Stromal cell of bone marrow (primary cell): ENCODE measurements at places on chromosomes 16 and 17.

DNA sequence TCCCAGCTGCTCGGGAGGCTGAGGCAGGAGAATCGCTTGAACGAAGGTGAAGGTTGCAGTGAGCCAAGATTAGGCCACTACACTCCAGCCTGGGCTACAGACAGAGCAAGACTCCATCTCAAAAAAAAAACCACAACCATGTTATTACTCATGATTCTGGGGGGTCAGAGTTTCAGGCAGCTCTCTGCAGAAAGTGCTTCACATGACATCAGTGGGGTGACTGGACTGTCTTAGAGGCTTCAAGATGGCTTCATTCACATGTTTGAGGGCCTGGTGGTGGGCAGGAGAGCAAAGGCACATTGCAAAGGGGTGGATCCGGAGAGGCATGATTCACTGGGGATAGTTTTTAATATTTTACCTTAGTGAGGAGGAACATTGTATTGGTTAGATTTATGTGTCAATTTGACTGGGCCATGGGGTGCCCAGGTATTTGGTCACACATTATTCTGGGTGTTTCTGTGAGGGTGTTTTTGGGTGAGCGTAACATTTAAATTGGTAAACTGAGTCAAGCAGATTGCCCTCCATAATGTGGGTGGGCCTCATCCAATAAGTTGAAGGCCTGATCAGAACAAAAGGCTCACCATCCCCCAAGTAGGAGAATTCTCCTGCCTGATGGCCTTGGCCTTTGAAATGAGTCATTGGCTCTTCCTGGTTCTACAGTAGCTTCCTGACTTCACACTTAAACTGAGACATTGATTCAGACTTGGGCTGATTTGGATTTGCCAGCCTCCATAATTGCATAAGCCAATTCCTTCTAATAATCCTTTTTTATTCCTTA lies 109.8 kb downstream of the GOSR1 start:
- peak; percentile 75 for DNase-seq

- DNase-seq: no peak
Measured at GRCh38 chr16:56743840-56744239, 13.9 kb downstream of the NUP93 start.

DNA sequence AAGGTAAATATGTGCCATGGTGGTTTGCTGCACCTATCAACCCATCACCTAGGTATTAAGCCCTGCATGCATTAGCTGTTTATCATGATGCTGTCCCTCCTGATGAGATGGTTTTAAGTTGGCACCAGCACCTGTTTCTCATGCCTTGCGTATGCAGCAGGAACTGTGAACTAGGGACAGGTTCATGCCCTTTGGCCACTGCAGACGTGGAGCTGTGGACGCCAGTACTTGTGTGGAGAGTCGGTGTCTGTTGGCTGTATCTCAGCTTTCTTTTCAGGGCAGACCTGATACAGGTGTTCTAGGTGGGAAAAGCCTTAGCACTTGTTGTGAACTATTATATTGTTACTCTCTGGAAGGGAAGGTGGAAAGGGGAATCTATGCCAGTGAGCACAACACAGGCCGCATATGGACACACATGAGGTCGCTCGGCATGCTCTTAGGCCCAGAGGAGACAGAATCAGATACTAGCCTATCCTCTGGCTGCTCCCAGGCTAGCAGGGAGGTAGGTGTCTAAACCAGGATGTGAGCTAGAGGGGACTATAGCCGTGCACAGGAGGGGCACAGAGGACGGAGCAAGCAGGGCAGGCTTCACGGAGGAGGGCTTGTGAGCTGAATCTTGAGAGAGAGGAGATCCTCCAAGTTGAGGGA lies 22.5 kb downstream of the MSI2 start:
- no peak for DNase-seq

GRCh38 chr16:8588682-8589056 lies 1.6 kb downstream of the TMEM114 start:
- DNase-seq: no peak

- no peak for DNase-seq
Measured at GRCh38 chr16:49458243-49458642, 84.6 kb downstream of the C16orf78 start.

- DNase-seq: peak; percentile 45
Measured at GRCh38 chr16:55944377-55944802, 69.2 kb upstream of the CES5A start.
